GM18507 (cell line): ENCODE measurements at places on chromosomes 5 and 9.

DNA sequence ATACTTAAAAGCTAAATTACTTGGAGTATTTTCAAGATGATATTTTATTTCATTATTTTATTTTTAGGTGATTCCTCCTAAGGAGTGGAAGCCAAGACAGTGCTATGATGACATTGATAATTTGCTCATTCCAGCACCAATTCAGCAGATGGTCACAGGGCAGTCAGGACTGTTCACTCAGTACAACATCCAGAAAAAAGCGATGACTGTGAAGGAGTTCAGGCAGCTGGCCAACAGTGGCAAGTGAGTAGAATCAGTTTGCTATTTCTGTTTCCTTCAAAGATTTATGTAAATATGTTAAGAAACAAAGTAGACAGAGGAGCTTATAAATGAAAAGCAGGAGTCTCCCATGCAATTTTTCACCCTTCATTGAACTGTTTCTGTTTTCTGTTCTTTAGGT, 47.8 kb downstream of the KDM4C start:
- no peak for DNase-seq

DNA sequence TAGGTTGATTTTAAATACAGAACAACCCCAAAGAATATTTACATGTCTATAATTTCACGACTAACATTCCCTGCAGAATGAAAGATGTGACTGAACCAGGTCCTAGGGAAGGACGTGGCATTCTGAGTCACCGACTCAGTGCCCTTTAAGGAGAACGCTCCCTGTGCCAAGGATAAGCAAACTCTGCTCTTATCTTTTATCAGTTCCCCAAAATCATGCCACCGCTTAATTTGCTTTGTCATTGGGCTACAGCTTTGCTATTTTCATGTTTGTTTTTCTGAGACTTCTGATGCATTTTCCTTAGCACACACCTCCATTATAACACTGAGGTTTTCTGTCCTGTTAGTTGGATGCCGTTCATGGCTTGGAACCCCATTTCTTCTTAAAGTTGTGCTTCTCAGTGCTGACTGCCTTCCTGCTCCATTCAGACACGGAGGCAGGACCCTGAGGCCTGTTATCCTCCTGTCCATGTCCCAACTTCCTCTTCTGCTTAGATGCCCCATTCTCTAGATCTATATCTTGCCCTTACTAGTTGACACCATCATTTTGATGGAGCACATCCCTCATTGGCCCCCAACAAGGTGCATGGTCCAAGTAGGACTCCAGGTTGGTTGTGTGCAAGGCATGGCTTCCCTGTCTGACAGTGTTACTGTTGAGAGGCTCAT, 11.2 kb upstream of the SEMA4D start:
- DNase-seq: no peak

- DNase-seq: no peak
Measured at GRCh38 chr5:175712681-175713085, 54.8 kb downstream of the HRH2 start.

GRCh38 chr9:22037954-22038690, 29.0 kb upstream of the CDKN2B start:
- DNase-seq: no peak

- no peak for DNase-seq
Measured at GRCh38 chr9:755454-756381, 85.8 kb upstream of the DMRT1 start.

DNA sequence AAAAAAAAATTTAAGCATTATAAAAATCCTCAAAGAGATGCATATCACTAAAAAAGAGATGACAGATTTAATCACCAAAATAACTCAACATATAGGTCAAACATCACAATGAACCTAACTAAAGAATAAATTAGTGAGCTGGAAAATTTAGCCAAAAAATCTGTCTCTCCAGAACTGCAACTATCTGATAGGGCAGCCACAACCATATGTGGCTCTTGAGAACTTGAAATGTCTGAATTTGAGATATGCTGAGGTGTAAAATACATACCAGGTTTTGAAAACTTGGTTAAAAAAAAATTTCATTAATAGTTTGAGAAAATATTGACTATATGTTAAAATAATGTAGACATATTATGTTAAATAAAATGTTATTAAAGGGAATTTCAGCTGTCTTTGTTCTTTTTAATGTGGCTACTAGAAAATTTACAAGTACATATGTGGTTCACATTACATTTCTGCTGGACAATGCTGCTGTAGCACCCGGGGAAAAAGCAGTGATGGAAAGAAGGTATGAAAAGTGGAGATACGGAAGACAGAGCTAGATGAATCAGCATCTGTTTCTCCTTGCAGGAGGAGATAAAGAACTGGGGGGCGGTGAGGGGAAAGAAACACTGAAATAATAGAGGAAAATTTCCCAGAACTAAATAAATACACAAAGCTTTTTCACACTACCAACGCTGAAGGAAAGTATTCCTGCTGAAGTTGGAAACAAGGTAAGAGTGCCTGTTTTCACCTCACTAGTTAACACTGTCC, 66.1 kb downstream of the DCP2 start:
- DNase-seq: no peak

- no peak for DNase-seq
Measured at GRCh38 chr5:54626407-54626806, 108.8 kb downstream of the SNX18 start.

GRCh38 chr5:169970339-169970738, 10.0 kb downstream of the INSYN2B start:
- DNase-seq: no peak

GRCh38 chr9:36040271-36040925, 3.7 kb downstream of the RECK start:
- DNase-seq: no peak

DNA sequence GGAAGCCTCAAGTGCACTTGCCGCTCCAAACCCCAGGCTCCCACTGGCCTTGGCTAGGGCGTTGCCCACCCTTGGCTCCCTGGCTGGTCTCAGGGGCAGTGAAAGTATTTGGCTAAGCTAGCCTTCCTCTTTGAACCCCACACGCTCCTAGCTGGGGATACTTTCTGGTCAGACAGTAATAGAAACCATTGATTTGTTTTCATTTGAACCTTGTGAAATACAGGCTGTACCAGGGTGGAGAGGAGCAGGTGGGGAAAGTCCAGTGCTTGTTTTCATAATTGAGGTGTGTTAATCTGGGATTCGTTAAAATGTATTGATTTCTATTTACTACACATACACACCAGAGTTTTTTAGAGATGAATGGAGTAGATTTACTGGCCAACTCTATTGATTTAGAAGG, 45.9 kb upstream of the TRMT10B start:
- no peak for DNase-seq

GRCh38 chr5:140345919-140346347, 470 bp downstream of the HBEGF start:
- no peak for DNase-seq

GRCh38 chr9:70409800-70410199, 4.7 kb downstream of the KLF9 start:
- DNase-seq: no peak

GRCh38 chr5:123097871-123098735, 9.1 kb downstream of the PRDM6 start:
- DNase-seq: no peak

GRCh38 chr9:3526997-3527940, 1.5 kb upstream of the RFX3 start:
- no peak for DNase-seq

DNA sequence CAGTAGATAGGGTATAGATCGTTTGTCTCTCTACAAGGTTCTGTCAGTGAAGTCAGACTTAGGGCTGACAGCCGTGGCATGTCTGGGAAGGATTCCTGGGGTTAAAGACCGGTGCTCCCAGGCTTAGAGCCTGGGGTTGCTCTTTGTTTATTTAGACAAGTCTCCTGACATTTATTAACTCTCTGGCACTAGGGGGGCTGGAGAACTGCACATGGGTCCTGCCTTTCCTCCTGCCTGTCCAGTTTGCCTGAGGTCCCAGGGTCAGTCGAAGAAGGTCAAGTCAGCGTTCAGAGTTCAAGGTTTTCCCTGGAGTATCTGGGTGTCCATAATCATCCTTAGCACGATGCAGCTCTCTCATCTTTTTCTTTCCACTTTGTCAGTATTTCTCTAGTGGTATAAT, 5.6 kb downstream of the EGFLAM start:
- DNase-seq: no peak

GRCh38 chr5:135467051-135467625, 15.0 kb upstream of the TIFAB start:
- no peak for DNase-seq

DNA sequence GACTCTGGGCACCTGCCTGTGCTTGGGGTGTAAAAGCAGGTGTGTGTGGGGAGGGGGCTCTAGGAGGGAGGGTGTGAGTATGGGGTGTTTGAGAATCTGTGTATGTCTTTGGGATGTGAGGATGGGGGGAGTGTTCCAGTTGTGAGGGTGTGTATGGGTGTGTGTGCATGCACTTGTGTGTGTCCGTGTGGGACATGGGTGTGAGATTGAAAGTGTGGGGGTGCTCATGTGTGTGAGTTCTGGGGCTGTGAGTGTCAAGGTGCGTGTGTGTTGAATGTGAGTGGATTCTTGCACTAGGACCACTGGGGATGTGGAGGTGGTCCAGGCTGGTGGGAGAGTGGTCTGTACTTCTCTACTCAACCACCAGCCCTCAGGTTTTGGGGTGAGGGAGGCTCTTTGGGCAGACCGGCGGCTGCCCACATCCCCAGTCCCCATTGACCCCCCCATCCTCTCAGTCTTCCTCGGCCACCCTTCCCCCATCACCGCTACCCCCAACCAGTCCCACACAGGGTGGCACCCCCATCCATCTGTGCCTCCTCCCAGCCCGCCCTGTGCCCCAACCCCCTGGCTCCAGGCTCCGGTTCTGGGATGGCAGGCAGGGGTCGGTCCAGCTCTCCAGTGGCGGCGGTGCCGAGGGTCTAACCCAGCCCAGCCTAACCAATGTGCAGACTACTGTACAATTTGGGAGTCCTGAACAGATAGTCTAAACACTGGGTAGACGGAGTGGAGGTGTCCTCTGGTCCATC, 31.5 kb downstream of the GOLGA2 start:
- DNase-seq: no peak

DNA sequence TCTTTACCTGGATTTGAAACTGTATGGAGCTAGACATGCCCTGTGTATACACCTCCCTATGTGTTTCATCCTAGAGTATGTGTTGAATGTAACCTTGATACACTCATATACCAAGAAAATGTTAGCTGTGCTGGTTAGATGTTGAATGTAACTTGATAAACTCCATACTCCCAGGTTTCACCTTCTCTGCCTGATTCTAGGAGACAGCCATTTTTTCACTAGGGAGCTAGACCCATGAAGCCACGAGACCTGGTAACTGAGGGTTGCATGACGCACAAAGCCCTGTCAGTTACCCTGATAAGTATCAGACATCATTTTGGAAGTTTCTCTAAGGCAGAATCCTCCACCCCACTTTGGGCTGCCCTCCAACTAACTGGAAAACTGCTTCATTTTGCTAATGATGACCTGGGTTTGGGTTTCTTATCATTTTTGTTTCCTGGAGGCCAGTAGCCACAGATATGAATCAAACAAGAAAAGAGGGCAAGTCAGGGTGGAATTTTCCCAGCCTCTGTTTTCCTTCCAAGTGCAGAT, 478.5 kb upstream of the KIF2A start:
- no peak for DNase-seq

DNA sequence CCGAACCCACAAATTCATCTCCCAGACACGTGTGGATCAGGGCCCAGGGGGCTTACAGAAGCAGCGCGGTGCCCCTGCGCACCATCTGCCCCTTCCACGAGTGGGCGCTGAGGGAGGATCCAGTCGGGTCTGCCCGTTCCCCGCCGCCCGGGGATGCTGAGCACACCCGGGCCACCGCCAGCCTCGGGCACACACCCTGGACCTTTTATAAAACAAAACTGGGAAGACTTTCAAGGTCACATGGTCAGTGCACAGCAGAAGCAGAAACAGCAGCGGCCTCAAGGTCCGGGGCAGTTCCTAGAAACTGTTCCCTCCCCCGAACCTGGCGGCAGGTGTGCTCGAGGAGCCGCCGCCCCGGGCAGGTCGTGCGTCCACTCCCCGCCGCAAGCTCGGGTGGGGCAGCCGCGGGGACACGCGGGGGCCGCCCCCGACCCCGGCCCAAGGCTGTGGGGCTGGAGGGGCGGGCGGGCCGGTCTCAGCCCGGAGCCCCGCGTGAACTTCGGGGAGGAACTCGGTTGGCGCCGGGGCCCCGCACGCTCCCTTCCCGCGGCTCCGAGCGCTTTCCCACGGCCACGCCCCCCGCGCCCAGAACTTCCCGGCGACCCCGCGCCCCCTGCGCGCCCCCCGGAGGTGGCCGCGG, 633 bp upstream of the PPP1R26 start:
- no peak for DNase-seq

- DNase-seq: no peak
Measured at GRCh38 chr5:167440846-167441245, 850.6 kb upstream of the WWC1 start.

DNA sequence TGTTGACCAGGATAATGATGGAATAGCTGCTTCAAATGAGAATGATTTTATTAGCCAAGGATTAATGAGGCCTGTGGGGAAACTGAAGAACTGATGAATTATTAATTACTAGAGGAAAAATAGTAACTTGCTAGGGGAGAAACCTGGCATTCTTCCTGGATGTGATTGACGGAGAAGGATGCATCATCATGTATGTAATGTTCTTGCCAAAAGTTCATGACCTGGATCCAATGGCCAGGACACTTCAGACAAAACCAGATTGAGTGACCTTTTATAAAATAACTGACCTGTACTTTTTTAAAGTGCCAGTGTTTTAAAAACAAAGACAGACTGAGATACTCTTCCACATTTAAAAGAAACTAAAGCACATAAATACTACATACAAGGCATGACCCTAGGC, 23.7 kb downstream of the KIAA1191 start:
- no peak for DNase-seq

GRCh38 chr9:77647267-77648233, 572 bp downstream of the GNA14 start:
- no peak for DNase-seq

DNA sequence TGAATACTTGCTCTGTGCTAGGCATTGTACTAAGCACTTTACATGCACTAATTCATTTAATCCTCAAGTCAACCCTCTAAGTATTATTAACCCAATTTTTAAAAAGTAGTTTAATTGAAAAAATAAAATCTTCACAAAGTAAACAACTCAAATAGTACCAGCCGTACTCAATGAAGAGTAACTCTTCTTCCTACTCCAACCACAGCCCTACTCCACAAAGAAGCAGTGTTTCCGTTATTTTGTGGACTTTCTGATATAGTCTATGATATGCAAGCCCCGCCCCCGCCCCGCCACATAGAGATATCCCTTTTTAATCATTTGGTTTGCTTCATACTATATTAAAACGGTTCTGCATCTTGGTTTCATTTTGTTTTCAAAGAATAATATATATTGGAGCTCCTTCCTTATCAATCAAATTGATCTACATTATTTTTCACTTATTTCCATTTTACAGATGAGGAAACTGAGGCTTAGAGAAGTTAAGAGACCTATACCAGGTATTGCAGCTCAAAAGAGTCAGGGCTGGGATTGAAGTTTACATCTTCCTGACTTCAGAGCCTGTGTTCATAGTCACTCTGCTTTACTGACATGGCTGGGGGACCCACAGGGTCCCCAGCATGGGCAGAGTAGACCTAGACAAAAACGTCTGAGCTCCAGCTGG, 78.6 kb downstream of the PCDH1 start:
- DNase-seq: no peak

DNA sequence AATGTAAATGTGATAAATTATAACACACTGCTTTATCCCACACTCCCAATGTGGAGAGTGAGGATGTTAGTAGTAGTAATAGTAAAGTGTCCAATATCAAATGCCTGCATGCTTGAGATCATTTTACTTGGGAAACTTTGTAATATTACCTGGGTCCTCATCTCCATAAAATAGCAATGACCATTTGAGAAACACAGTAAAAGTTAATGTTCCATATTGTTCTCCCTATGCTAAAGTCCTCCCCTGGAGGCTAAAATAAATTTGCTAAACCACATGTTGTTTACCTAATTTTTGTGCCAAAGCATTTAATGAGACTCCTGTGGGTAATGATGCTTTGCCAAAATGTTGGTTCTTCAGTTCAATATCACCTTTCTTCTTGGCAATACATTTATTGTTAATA, 291.2 kb downstream of the CDH10 start:
- no peak for DNase-seq
